ENCODE measurements at places on chromosomes 11 and 22.

DNA sequence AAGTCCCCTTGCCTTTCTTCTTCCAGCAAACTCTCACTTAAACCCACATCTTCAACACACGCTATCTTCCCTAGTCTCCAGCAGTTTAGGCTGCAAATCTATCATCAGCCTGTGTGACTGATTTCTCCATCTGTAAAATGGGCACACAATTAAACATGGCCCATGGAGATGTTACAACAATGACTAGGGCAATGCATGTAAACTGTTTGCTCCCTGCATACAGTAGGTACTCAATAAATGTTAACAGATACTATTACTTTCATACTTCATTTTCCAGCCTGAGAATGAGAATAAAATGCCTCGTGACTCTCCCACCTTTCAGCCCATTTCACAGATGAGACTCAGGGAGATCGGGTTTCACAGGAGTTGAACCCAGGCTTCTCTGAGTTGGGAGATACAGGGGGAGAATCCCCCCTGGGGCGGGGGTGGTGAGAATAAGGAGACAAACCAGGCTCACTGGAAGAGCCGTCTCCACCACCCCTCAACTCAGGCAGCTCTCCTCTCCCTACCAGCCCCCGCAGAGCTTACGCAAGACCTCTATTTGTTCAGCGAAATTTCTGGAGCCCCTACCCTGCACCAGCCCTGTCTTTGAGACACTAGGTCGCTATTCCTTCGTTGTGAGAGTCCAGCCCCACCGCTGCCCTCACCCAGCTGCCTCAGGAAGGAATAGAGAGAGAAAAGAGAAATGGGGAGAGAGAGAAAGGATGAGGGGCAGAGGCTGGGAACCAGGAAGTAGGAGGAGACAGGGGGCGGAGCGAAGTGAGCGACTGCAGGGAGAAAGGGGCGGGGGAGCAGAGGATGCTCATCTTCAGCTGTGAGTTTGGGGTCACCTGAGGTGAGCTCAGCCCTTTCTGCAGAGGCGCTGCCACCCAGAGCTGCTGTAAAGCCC is 42.1 kb upstream of the KLHL35 start:
- no peak for DNase-seq

GRCh38 chr11:126418887-126419286 is 63.4 kb downstream of the ST3GAL4 start:
- no peak for DNase-seq

- no peak for DNase-seq
Measured at GRCh38 chr11:85109141-85109540, 518.0 kb downstream of the DLG2 start.

GRCh38 chr22:28013611-28014010 is 94.6 kb upstream of the PITPNB start:
- DNase-seq, result no peak

DNA sequence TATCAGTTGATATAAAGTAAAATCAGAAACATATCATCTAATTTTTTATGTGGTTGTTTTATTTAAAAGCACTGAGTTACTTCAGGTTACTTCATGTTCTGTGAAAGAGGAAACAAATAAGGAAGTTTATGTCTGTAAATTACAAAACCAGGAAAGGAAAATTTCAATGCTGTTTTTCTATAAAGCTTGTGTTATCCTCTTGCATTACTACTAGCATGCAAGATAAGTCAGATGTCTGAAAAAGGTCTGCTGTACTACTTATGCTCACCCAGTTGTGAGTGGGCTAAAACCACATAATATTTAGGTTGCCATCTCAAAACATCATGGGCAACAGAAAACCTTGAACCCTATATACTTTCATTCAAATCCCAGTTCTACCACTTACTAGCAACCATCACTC is 121.5 kb downstream of the ATG16L2 start:
- no peak for DNase-seq

DNA sequence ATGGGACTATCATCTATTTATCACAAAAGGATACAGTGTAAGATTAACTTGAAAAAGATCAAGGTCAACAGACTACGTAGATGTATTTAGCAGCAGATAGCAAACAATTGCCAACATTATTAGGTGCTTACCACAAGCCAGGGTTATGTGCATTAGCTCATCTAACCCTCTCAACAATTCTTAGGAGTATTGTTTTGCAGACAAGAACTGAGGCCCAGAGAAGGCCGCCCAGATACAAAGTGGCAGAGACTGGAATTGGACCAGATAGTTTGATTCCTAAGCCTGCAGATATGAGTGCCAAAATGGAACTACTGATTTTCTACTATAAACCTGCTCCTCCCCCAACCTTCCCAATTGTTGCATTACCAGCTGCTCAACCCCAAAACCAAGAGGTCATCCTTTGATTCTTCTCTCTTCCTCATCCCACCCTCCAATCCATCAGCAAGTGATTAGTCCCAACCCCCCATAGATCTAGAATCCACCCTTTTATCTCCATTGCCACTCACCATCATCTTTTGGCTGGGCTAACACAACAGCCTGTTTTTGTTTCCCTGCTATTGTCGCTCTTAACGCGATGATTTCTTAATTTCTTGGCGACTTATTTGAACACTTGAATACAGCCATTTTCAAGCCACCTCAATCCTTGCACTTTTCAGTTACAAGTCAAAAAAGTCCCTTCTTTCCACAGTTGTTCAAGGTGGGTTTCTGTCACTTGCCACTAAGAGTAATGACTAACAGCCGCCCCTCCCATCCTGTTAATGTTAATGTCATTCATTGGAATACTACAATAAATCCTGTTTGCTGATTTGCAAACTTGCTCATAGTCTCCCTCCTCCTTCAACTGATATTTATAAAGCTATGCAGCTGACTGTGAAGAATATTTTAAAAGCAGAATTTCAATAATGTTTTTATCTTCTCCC is 2.7 kb downstream of the TMEM123 start:
- DNase-seq, result no peak

DNA sequence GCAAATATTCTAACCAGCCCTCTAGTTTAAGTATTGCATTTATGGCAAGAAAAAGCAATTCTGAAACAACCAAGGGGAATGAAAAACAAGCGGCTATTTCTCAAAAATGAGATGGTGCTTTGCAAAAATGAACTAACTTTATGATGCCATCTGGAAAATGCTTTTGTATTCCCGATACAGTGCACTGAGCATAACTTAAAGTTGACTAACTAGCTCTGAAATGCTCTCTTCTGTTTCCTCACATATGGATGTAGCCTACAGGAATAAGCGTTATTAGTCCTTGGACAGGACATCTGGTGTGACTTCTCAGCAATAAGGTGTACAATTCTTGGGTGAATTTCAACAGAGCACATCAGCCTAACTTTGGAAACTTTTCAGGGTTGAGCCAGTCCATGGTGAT is 228.2 kb upstream of the DDI1 start:
- no peak for DNase-seq

GRCh38 chr11:110812086-110812733 is 100.0 kb upstream of the ARHGAP20 start:
- DNase-seq, result no peak

DNA sequence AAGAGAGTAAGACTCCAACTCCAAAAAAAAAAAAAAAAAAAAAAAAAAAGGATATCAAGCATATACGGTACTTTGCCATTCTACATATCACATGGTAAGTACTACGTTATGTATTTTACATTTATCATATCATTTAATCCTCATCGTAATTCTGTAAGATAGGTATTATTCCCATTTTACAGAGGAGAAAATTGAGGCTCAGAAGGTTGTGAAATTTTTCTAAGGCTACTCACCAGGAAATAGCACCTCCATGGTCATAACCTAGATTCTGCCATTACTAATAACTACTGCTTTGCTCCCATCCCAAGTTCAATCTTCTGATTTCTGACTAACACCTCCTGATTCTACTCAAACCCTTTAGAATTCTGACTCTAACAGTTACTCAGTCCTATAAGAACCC is 138.0 kb downstream of the FCHSD2 start:
- no peak for DNase-seq

- no peak for DNase-seq
Measured at GRCh38 chr22:39896313-39896996, 2.9 kb upstream of the ENTHD1 start.

DNA sequence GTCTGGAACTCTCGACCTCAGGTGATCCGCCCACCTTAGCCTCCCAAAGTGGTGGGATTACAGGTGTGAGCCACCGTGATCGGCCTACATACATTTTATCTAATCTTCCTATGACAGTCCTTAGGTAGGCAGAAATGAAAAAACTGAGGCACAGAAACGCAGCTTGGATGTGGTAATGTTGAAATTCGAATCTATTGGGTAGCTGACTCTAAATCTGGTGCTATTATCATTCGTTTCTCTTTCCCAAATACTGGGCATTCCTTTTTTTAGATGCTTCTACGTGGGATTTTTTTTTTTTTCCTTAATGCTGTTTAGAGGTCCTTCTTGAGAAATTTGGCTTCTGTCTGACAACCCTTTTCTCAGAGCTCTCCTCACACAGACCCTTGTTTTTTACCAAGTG is 41.5 kb downstream of the FCHSD2 start:
- DNase-seq, result no peak

DNA sequence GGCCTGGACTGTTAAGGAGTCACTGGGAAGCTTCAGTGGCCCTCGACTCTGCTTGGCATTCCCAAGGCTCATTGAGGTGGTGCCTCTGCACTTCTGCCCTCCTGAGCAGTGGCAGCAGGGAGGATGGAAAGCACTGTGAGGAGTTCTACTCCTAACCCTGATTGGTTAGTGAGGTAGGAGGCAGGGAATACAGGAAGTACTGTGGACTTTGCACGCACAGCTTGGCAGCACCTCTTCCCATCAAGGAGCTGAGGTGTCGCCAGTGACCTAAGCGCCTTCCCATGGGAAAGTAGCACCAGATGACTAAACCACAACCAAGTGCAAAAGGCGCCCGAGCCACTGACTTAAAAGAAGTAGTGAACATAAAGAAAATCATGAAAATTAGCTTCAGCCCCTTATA is 152.5 kb upstream of the CADM1 start:
- no peak for DNase-seq

DNA sequence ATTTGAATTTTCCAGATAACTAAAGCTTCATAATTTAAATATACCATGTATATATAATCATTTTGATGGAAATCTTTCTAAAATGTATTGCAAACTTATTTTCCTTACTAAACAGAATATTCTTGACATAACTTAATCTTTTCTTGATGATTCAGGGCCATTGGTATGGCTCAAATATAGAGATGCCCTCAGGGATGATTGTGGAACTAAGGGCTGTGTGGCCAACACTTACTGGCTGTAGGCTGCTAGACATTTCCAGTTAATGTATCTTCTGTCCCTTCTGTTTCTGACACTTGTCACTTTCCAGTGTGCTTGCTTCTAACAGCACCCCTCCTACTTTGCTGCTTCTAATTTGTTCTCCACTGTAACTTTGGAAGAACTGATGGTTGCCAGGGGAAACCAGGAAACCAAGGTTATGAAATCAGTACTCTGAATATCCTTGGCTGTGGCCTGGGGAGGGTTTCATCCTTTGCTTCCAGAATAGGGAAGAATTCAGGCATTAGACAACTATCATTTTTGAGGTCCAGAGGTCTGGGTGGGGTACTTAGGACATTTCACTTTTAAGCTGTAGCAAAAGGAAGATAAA is 697.2 kb downstream of the ETS1 start:
- no peak for DNase-seq

GRCh38 chr11:29578806-29579205 is 438.0 kb downstream of the KCNA4 start:
- no peak for DNase-seq

DNA sequence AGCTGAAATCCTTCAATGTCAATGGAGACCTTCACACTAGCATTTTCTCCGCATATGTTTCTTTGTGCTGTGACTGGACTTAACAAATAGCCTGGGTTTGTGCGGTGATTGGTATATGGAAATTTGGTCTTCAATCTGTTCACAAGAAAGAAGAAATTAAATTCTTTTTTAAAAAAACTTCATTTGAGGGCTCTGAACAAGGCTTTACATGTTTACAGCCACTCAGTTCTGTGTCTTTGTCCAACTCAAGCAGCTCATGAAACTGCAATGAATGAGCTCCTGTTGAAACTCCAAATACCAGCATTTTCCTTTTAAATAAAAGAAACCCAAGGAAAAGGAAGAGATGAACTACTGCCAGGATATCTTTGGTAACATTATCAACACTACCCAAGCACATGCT is 57.3 kb downstream of the PIK3C2A start:
- no peak for DNase-seq

- no peak for DNase-seq
Measured at GRCh38 chr11:1224111-1224490, 1.2 kb downstream of the MUC5B start.

- no peak for DNase-seq
Measured at GRCh38 chr11:47848700-47849155, 578 bp upstream of the NUP160 start.

GRCh38 chr22:38868286-38868721 is 3.7 kb downstream of the CBX6 start:
- DNase-seq, result no peak

- no peak for DNase-seq
Measured at GRCh38 chr11:13143486-13144297, 133.9 kb upstream of the BMAL1 start.

- DNase-seq, result no peak
Measured at GRCh38 chr22:47534804-47535410, 772.5 kb downstream of the TBC1D22A start.

DNA sequence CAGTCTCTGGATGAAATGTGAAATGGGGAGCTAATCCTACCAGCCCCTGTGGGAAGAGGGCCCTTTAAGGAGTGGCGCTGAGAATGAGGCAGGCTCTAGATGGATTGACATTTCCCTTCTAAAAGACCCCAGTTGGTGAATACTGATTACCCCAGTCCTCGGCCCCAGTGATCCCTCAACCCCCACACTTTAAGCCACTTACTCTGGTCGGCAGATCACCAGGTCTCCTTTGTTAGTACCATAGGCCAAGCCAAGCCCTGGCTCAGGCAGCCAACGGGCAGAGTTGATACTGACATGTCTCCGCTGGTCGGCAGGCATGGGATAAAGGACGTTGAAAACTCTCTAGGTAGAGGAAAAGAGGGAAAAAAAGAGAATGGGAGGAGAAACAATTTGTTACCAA is 26.1 kb upstream of the CHRM4 start:
- no peak for DNase-seq

- DNase-seq, result no peak
Measured at GRCh38 chr22:19590696-19591095, 66.5 kb upstream of the CLDN5 start.

Data from NCI-H2081 treated with DMSO at 0.1 percent for 48 hours (cell line).